ENCODE measurements at places on chromosomes 3 and 15.
A peak's percentile ranks its signal among the peaks of the same experiment; 100 is the strongest.

DNA sequence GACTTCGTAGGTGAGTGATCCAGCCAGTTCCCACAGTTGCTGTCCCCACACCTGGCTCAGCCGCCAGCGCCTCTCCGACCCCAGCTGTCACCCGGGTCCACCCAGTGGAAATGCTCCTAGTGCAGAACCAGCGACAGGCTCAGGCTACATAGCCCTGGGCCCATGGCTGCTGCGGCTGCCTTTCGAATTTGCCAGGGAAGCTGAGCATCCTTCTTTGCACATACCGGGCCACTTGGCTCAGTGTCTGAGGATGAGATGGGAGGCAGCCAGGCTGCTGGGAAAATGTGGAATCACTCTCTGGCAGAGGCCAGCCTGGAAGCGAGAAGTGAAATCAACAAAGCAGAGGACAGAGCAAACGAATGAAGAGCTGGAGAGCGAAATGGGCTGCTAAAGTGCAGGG is 80.1 kb downstream of the ST8SIA2 start:
- no peak for DNase-seq

DNA sequence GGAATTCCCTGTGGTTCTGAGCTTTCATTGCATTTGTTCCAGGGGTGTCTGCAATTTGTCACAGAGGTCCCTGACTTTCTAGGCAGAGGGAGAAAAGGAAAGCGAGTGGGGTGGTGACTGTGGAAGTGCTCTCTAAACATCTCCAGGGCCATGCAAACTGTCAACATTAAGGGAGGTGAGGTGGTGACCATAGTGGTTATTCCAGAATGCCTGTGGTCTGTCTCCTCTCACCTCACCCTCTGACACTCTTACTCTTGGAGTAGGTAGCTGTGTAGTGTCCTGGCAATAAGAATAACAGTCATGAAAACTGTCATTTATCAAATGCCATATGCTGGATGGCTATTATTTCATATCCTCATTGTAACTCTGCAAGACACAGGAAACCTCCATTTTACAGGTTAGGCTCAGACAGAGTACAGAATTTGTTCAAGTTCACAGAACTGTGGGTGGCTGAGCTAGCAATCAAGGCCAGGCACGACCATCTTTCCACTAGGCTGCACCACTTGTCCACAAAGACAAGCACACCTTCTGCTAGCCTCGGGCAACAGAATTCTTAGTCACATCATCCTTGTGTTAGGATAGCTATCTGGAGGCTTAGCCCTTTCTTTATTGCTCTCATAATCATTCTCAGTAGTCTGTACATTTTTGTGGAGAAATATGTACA is 179.4 kb downstream of the CD47 start:
- no peak for DNase-seq

GRCh38 chr15:52709187-52709981 is 30.2 kb upstream of the ATOSA start:
- peak; percentile 46 for DNase-seq

DNA sequence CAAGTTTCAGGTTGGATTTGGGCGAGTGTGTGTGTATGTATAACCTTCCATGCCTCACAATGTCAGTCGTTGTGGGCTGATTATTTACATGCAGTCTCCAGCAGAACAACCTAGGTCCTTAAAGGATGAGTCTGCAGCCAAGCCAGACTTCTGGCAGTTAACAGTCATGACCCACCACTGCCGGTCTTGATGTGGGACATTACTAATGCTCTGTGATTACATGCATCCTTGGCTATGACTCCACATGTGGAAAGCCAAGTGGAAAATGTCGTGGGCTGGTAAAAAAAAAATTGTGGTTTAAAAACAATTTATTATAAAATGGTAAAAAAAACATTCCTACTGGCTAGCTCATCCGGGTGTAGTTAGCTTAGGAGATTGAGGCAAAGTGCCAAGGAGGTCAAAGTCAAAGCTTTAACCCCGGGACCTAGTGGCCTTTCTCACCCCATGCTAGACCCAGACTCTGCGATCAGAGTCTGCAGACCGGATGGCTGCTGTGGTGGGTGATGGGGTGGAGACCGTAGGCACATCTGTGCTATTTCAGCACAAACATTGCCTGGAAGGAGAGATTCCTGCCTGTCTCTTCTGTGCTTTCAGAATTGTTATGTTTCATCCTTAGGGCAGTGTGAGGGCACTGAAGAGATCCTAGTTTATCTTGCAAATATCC is 6.8 kb downstream of the RARRES1 start:
- no peak for DNase-seq

- DNase-seq = no peak
These were observed 53.0 kb downstream of the NR1I2 start for GRCh38 chr3:119834754-119835370.

DNA sequence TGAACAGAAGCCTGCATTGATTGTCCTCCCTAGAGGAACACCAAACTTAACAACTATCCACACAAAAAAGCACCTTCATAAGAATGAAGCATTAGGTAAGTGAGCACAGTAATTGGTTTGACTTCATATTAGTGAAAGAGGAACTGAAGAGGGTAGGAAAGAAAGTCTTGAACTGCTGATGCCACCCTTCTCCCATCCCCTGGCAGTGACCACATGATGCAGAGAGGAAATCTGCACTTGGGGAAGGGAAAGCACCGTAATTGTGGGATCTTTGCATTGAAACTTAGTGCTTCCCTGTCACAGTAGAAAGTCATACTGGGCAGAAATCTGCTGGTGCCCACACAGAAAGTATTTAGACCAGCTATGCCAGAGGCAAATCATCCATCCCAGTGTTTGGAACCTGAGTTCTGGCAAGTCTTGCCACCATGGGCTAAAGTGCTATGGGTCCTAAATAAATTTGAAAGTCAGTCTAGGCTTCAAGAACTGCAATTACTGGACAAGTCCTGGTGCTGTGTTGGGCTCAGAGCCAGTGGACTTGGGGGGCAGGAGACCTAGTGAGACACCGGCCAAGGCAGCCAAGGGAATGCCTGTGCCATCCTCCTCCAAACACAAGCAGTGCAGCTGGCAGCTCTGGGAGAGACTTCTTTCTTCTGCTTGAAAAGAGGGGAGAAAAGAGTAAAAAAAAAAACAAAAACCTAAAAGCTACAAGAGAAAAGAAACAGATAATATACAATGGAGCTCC is 63.6 kb downstream of the SLC15A2 start:
- no peak for DNase-seq

DNA sequence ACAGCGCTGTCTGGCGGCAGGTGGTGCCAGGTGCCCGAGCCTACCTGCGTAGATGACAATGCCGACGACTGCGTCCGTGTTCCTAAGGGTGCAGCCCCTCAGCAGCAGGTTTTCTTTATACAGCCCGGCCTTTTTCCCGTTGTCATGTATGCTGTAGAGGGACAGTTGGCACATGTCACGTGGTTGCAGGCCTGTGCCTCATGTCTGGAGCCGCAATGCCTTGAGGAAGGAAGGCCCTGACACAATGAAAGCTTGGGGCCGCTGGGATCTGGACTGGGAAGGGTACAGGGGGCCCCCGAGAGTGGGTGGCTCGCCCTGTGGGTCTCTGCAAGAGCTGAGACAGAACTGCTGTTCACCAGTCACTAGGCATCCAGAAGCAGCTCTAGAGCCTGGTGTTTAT is 136.0 kb downstream of the ATP10A start:
- DNase-seq = no peak

DNA sequence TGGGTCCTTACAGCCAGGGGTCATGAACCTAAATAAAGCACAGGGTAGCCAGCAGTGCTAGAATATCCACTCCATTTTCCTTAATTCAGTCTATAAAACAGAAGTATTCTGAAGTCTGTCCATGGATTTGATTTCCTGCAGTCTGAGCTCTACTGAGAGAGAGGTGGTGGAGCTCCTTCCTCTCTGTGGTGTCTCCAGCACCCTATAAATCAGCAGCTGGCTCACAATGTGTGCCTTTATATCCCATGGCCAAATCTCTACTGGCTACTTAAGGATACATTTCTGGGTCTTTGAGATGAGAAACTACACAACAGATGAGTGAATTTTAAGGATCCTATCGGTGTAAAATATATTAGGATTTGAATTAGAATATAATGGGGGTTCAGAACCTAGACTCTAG is 339.9 kb upstream of the RBMS3 start:
- no peak for DNase-seq

DNA sequence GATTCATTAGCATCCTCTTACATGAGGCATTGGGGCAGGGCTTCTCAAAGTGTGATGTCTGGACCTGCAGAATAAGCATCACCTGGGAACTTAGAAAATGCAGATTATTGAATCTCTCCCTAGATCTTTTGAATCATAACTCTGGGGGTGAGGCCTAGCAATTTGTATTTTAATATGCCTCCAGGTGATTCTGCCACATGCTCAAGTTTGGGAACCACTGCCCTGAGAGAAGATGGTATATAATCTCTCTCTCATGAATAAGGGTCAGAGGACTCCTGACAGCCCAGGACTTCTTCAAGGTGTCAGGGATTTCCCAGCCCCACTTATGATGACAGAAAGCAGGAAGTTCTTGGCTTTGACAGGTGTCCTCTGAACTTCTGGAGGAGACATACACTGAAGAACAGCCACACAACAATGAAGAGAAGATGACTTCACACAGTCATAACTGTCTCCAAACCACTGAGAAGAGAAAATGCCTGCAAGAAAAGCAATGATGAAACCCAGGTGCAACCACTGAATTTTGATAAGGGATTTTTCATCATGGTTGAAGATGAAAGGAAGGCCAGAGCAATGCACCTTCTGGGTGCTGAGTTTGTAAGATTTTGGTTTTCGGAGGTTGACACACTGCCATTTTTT is 211.9 kb upstream of the MRPL3 start:
- DNase-seq = no peak

- DNase-seq = no peak
These were observed 177.5 kb upstream of the CGNL1 start for GRCh38 chr15:57198654-57199291.

DNA sequence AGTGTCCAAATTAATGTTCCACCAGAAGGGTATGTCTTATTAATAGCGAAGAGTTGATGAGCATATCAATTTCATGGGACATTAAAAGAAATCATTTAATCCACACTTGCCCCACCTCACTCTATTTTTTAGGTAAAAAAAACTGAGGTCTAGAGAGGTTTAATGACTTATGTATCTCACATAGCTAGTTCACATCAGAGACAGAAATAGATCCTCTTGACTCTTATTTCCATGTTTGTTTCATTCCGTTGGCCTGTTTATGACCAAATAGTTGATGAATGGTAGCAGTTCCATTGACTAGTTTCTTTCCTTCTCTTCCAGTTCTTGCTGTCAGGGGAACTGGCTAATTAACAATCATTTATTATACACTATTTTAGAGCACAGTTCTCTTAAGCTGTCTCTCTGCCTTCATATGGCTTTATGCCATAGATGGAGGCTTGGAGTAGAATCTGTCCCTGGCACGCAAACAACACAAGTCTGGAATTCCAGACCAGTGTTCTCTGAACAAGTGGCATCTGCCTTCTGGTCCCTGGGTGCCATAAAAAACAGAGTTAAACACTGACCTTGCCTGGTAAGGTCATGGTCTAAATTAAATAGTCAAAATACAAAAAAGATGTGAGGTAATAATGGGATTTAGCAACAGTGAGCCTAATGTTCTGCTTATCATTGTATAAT is 220.0 kb upstream of the CGNL1 start:
- DNase-seq = no peak

DNA sequence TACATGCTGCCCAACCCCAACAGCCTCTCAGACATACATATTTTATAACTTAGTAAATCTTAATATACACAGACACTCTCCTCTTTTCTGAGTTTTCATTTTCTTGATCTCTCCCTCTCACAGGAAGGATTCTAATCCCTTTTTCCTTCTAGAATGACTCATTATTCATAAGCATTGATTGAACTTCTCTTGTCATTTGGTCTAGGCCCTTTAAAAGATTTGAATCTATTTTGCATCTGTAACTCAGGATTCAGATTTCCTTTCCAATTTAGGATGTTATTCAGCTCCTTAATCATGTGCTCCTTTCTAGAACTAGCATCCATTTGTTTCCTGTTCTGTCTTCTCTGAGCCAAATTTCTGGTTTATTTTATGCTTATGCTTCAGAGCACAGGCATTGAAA is 624.5 kb upstream of the SGO1 start:
- no peak for DNase-seq

- no peak for DNase-seq
These were observed 715.5 kb downstream of the GBE1 start for GRCh38 chr3:81045976-81046375.

DNA sequence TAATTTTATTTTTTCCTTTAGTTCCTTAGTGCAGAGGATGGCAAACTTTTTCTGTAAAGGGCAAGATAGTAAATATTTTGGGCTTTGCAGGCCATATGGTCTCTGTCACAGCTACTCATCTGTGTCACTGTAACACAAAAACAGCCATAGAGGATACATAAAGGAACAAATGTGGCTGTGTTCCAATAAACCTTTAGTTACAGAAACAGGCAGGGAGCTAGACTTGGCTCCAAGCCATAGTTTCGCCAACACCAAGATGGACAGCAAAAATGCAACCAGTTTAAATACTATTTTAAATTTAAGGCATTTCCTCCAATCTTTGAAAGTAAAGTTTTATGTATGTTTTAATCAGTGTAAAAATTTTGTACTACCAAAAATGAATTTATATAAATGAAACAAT is 753.4 kb downstream of the FHIT start:
- no peak for DNase-seq

DNA sequence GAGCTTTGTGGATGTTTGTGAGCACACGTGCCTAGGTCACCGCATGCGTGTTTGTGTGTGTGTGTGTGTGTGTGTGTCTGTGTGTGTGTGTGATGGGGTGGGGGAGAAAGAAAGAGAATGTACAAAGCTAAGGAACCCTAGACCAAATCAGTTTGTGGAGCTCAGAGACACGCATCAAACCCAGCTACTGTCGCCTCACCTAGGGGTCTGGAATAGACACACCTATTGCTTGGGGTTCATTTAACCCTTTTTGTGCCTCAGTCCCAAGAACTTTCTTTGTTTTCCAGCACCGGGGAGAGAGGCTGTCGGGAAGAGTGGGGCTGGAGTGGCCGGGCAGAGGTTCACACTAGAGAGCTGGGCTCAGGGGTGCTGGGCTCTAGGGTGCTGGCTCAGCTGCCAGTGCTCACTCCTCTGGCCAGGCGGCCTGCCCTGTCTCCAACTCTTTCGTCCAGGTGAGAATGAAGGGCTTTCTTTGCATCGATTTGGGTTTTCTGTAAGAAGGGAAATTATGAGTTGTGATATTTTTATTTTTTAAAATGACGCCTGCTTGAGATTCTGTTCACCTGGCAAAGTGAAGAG is 221.6 kb downstream of the MEIS2 start:
- DNase-seq = no peak

GRCh38 chr3:148372206-148372875 is 325.4 kb upstream of the AGTR1 start:
- DNase-seq = no peak

- DNase-seq = no peak
These were observed 3.4 kb upstream of the HHLA2 start for GRCh38 chr3:108292905-108293328.

GRCh38 chr3:35946854-35947515 is 307.7 kb downstream of the ARPP21 start:
- no peak for DNase-seq

DNA sequence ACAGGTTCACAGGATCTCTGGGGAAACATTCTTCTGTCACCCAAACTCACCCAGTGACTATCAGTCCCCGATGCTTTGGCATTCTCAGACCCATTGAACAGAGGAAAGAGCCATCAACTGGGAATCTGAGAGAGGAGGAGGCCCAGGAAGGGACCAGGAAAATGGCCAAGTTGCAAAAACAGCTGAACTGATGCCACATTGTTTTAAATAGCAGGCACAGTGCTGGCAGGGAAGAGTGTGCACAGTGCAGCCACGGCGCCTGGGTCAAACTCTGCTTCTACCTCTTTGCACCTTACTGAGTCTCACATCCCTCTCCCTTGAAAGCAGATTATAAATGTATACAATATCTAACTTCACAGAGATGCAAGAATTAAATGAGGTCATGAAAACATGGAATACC is 66.4 kb downstream of the SRGAP3 start:
- no peak for DNase-seq

- DNase-seq = no peak
These were observed 180.5 kb downstream of the RSL24D1 start for GRCh38 chr15:55016225-55016624.
